ENCODE measurements at places on chromosomes 3 and 15.

GRCh38 chr3:97793420-97794019 is 28.3 kb upstream of the CRYBG3 start:
- peak; percentile 73 for DNase-seq

- no peak for DNase-seq
Observed at GRCh38 chr15:99118801-99119546, 14.1 kb downstream of the SYNM start.

DNA sequence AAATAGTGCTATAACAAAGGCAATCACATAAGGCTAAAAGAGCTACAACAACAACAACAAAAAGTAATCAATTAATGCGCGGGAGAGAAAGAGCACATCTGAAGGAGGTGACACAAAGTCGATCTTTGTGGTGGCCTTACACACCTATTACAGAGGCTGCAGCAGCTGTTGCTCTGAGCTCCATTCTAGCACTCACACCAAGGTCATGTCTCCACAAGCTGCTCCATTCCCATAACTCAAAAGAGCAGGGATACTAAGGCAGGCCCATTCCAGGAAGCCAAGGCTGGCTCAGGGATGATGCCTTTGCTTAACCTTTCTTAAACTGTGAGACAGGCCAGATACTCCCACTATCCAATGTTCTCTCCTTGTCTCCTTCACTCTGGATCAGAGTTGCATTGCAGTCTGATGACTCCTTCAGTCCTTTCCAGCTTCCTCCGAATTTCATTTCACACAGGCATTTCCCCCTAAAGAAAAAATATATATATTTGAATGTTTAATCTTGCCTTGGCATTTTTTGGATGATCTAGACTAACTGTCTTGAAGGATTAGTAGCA is 52.7 kb downstream of the SNTN start:
- DNase-seq: no peak

GRCh38 chr15:84666373-84666772 is 8.4 kb upstream of the NMB start:
- no peak for DNase-seq

- DNase-seq: no peak
Observed at GRCh38 chr3:10744098-10744465, 71.9 kb upstream of the SLC6A11 start.

- no peak for DNase-seq
Observed at GRCh38 chr3:55061720-55062034, 133.8 kb upstream of the LRTM1 start.

DNA sequence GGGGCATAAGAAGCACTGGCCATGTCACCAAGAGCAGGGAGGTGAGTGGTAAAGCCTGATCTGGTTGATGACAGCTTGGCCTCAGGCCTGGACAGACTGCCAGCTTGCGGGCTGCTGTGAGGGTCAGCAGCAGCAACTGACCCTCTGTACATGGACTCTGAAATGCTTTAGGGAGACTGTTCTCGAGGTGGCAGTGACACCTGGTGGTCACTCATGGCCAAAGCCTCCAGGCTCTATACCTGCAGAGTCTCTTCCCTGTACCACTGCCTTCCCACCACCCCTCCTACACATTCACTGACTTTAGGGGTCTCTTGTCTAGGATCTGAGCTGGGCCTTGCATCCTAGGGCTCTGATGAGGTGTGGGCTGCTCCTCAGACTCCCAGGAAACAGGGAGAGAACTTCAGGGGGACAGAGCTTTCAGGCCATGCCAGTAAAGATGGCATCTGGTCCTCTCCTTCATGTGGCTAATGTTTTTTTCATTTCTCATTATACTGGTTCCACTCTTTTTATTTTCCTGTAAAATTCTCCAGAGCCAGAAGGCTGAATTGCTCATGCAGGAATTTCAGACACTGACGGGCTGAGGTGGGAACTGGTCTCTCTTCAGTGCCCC is 17.2 kb upstream of the TIMP4 start:
- peak; percentile 79 for DNase-seq

GRCh38 chr15:70077188-70078147 is 20.2 kb downstream of the TLE3 start:
- DNase-seq: no peak

- DNase-seq: no peak
Observed at GRCh38 chr15:70051948-70052633, 45.6 kb downstream of the TLE3 start.

DNA sequence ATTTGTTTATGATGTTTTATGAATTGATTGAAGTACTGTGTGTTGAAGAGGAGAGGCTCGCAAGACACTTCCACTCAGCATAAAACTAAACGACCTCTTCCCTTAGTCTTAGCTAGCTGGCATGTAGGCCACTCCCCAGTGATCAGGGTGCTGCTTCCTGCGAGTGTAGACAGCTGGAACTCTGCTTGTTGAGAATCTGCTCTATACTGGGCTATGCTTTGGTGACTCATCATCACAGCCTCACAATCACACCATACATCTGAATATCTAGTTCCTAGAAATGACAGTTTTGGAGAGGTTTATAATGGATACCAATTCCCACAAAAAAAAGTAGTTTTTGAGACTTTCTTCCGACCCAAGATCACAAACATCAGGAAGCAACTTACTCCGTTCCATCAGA is 1.5 kb upstream of the SLC24A5 start:
- no peak for DNase-seq

DNA sequence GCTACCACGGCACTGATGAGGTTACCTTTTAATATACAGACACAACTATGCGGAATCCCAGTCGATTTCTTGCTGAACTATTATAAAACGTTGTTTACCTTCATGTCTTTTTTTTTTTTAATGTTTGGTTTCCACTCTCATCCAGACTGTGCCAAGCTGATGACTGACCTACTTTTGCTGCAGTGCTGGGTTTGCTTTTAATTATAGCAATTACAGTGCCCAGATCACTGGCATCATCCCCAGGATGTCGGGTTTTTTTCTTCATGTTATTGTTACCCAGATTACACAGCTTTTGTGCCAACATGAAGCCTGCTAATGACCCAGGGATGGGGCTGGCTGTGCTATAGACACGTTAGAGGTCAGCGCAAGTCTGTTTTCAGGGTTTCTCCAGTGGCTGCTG is 294.0 kb upstream of the ATP10A start:
- no peak for DNase-seq

DNA sequence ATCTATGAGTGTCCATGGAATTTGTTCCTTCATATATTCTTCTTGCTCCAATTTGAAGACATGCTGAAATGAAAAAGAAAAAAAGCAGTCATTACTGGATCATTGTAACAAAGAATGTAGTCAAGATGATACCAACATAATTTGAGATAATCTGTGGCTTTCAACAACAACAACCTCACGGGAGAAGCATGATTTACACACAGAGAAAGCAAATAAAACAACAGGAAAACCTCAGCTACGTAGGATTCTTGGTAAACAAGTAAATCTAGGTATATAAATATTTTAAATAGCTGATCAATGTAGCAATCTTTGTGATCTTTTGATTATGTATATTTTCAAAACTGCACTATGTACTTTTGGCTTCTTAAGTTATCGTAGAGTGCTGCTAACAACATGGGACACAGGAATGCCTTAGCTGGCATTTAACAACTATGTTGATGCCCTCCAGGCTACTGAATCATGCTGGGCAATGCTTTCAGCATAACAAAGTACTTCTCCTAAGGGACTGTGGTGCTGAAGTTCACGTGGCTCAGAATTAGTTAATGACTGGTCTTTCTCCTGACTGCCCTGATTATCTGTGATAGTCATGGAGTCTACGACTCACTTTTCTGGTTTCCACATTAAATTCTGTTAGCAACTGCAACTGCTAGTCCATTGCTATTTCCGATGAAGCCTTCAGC is 96.5 kb upstream of the MYO5C start:
- DNase-seq: peak; percentile 81

All from foreskin fibroblast (primary cell).